ENCODE measurements at places on chromosomes 13 and 19. TPM values are rescaled to one million over a fixed set of nuclear protein-coding genes. Genes with fewer than 3 reads are reported as not detected.

URAD gene
- total RNA-seq, result not detected

NLRP9 gene
- not detected for total RNA-seq

KLK1 gene
- total RNA-seq, result not detected

NDUFA11 gene
- total RNA-seq, result 131 TPM

UBE2L5 gene
- 0.92 TPM for total RNA-seq

All from diencephalon (tissue), 1 donor.